ENCODE measurements at places on chromosomes 13 and 19.

DNA sequence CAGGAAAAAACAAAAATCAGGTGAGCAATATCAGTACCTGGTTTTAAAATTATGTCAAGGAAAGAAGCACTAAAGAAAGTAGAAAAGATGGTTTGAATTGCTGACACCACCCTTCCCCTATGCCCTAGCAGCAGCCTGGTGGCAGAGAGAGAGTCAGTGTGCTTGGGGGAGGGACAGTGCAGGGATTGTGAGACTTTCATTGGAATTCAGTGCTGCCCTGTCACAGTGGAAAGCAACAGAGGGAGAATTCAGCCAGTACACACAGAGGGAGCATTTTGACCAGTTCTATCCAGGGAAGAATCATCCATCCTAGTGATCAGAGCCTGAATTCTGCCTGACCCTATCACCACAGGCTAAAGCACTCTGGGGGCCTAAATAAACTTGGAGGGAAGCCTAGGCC is 222.4 kb upstream of the PCDH17 start:
- no peak for DNase-seq

DNA sequence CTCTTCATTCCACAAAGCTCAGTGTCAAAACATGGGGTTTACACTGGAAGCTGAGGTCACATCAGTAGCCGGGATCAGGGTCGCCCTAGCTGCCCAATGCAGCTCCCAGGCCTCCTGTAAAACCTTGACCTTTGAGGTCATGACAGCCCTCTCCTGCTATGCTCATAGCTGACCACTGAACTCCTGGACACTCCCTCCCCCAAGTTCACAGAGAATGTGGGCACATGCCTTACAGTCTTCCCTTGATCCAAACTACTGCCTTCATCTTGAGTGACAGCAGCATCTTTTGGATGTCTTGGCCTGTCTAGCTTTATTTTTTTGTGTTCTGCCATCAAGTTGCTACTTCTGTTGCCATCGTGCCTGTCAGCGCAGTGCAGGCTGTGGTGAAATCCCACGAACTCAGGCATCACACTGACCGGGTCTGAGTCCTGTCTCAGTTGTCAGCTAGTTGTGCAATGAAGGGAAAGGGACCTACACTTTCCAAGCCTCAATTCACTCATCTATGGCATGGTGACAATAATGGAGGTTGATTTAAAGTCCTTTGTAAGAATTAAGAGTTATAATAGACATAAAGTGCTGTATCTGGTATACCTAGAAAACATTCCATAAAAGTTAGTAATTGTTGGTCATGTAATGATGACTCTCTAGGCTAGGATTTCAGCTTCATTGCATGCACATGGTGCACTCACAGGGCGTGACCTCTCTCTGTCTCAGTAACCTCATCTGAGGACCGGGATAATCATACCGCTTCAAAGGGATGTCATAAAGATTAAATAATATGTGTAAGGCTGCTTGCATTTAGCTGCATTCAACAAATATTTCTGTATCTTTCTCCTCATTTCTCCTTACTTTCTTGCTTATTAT is 16.4 kb upstream of the ALOX5AP start:
- no peak for DNase-seq

- no peak for DNase-seq
These were observed 45.0 kb downstream of the RASA3 start for GRCh38 chr13:114087430-114087829.

DNA sequence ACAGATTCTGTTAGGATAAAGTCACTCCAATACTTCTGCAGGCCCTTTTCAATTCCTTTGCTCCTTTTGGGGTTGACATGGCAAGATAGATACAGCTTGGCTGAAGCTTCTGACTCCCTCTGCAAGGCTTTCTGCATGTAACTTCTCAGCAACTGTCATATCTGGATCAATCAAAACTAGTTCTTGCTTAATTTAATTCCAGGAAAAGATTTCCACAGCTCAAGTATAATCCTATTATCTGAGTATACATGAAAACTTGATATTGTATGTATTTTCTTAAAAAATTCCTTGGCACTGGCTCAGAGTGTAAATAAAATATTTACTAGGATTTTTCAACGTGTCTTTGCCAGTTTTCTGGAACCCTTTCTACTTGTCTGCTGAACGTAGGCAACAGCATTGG is 109.6 kb downstream of the STARD13 start:
- DNase-seq = no peak

DNA sequence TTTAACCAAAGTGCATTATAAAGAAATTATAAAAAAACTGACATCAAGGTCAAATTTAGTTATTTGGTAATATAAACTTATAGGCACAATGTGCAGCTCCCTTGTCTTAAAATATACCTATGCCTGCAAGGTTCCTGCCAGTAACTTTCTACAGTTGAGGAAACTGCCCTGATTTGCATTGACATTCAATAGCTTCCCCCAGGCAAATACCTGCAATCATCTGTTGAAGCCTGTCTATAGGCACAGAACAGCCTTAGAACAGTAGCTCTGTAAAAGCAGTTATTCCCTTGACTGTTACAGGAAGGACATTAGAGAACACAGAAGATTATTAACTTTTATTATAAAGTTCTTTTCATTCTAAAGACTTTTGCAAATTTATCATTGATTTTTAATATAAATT is 1239.5 kb downstream of the PCDH9 start:
- DNase-seq = no peak

DNA sequence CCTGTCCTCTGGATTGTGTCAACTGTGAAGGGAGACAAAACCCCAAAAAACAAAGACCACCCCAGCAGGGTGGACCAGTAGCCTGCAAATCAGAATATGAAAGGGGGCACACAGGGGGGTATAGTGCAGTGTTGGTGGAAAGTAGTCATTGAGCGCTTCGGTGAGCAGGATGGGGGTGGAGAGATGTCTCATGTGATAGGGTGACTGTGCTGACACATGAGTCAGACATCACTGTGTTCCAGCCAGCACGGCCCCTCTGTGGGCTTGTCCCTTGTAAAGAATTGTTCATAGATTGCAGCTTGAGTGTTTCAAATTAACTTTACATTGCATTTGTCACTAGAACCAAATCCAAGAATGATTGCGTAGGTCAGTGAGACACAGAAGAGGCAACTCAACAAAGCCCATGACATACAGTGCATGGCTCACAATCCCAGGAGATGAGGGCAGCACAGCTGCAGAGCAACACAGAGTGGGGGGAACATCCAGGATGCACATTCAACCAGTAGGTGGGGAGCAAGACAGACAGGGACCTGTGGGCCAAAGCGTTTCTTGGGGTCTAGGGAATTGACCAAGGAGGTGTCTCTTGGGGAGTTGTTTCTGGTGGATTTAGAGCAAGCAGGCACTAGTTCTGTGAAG is 7.5 kb downstream of the ZNF440 start:
- DNase-seq = no peak

DNA sequence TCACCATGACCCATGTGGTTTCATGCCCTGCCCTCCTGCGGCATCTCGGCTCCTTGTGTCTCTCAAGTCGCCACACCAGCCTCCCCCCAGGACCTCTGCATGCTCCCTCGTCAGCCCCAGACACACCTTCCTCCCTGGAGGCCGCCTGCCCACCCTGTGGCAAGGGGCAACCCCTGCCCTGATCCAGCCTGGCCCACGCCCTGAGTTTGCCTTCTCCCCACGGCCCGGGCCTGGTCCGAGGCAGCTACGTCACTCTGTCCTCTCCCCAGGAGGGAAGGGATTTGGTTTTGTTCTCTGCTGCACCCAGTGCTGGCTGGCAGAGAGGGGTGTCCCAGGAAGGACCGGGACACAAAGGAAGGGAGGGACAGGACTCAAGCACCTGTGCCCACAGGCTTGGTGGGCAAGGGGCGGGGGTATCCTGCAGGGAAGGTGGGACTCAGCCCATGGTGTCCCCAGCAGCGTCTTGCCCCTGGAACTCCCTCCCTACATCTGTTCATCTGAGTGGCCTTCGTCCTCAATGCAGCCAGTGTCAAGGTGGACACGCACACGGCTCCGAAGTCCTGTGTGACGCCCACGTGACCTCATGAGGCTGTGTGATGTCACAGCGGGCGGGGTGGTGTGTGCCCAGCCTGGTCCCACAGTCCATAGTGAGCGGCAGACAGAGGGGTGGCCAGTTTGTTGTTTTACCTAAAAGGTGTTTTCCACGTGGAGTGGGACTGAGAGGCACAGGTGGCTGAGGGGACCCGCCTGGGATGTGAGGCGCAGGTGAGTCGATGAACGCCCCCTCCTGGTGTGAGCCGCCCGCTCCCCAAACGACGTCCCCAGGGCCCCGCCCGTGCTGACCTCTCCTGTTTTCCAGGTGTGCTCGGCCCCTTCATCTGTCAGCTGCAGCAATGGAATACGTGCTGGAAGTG is at the start of gene TEX29:
TEX29 (plus strand) TSS at position 645 of the 914 bp plus-strand sequence; CDS start at position 894, 249 bp downstream.
- DNase-seq = no peak

- DNase-seq = no peak
These were observed 149 bp downstream of the MED26 start for GRCh38 chr19:16627928-16628182.

GRCh38 chr13:97000295-97000925 is 6.1 kb upstream of the OXGR1 start:
- no peak for DNase-seq

DNA sequence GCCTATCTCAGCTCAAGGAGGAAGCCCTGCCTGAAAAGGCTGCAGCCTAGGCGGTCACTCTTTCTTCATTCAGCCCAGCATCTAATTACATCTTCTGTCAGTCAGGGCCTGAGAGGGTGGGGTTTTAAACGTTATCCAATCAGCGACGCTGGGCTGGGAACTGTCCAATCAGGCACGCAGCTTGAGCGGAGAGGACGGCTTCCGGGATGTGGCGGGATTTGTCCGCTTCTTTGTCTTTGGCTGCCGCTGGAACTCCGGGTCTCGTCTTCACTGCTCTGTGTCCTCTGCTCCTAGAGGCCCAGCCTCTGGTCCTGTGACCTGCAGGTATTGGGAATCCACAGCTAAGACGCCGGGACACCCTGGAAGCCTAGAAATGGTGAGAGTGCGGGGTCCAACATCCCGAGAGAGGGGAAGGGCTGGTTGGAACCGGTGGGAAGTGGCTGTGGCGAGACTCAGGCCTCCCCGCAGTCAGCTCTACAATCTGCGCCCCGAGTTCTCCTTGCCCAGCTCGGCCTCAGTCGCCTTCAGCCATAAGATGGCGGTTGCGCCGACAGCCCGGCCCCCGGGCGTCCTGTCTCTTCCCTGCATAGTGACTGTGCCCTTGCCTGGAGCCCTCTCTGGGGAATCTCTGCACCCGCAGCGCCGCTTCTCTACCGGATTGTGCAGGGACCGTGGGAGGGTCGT is at the start of gene ZNF738:
ZNF738 (plus strand) TSS at position 233 of the 684 bp plus-strand sequence; CDS start at position 374, 141 bp downstream.
- DNase-seq = peak; percentile 79

DNA sequence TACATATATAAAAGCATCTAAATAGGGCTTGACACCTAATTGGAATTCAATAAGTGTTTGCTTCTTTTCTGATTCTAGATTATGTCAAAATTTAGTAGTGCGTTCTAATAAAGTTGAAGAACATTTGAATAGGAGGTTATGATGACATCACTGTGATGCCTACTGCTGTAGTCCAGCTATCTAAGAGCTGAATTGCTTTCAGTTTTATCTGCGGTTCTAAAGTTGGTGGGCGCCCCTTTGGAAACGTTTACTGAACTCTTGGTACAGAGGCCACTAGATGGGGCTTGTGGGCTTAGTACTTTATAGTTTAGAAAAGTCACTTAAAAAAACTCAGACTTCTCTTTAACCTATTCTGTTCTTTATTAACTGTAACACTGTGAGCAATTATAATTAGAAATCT is 776.9 kb downstream of the GPC5 start:
- no peak for DNase-seq

DNA sequence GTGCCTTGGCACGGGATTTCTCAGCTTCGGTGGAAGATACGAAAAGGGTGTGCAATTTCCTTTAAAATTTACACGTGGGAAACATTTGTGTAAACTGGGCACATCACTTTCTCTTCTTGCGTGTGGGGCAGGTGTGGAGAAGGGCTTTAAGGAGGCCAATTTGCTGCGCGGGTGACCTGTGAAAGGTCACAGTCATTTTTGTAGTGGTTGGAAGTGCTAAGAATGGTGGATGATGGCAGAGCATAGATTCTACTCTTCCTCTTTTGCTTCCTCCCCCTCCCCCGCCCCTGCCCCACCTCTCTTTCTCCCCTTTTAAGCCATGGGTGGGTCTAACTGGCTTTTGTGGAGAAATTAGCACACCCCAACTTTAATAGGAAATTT is 7.2 kb downstream of the SLITRK5 start:
- no peak for DNase-seq

GRCh38 chr13:40026741-40027140 is 371.3 kb downstream of the COG6 start:
- no peak for DNase-seq

GRCh38 chr19:46551164-46551563 is 50.0 kb upstream of the CALM3 start:
- no peak for DNase-seq

All from activated effector memory CD4-positive, alpha-beta T cell treated with Interleukin-2 at 50 U/mL for 16 hours (primary cell).